Activated CD8-positive, alpha-beta memory T cell treated with anti-CD3 and anti-CD28 coated beads for 1 hour (primary cell): ENCODE measurements at places on chromosomes 3 and 15.

DNA sequence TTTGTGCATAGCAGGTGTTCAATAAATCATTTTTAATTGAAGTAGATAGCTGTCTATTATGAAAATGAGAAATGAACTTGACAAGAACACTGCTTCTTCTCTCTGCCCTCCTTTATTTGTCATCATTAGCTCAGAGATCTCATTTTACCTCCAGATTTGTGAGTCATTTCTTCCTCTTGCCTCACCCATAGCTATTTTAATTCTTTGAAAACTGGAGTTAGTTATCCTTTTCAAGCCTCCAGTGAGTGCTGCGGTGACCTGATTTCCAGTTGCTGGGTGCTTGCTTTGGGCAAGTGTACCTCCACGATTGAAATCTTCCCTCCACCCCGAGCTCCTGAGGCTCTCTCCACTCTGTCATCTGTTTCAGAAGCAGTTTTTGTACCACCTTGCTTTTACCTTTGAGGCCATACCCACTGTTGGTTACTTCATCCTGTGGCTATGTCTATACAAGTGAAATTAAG, 114.6 kb downstream of the NFKBIZ start:
- DNase-seq, result no peak

GRCh38 chr3:40243056-40243455, 66.5 kb upstream of the EIF1B start:
- no peak for DNase-seq

DNA sequence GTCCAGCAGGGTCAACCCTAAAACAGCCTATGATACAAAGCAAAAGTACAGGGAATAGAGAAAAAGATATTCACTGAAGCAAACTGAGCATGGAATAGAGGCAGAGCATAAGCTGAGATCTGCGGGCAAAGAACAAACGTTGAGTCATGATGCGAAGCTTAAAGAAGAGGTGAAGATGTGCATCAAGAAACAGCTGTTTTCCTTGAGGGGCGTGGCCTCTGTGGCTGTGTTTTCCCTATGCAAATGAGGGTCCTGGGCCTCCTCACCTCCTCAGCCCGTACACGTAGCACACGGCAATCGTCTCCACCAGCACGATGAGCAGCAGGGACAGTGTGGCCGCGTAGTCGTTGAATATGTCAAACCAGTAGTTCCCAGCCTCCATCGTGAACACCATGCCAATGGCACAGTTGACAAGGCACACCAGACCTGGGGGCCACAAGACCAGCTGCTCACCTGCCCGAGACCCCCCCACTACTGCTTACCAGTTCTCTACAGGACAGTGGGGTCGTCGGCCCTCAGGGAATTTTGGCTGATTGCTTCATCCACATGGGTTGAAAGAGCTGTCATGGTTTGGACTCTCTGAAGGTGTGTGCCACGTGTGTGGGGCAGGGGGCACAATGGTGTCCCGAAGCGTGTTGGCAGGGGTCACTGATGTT, 33.6 kb downstream of the SLC6A20 start:
- DNase-seq, result no peak

GRCh38 chr3:109187390-109187789, 50.9 kb downstream of the C3orf85 start:
- no peak for DNase-seq

- DNase-seq, result no peak
Measured at GRCh38 chr3:38267662-38268061, 2.0 kb downstream of the SLC22A13 start.
